ENCODE measurements at places on chromosomes 5 and 9. TPM values are rescaled to one million over a fixed set of nuclear protein-coding genes. Genes with fewer than 3 reads are reported as not detected.

The OLFML2A gene
- 129 TPM for total RNA-seq

- no peak for DNase-seq
Observed at GRCh38 chr5:127367029-127367428, 76.4 kb downstream of the MEGF10 start.

- DNase-seq: no peak
Observed at GRCh38 chr9:70136632-70137031, 93.0 kb downstream of the MAMDC2 start.

The EIF4EBP3 gene
- total RNA-seq: 4.0 TPM

DNA sequence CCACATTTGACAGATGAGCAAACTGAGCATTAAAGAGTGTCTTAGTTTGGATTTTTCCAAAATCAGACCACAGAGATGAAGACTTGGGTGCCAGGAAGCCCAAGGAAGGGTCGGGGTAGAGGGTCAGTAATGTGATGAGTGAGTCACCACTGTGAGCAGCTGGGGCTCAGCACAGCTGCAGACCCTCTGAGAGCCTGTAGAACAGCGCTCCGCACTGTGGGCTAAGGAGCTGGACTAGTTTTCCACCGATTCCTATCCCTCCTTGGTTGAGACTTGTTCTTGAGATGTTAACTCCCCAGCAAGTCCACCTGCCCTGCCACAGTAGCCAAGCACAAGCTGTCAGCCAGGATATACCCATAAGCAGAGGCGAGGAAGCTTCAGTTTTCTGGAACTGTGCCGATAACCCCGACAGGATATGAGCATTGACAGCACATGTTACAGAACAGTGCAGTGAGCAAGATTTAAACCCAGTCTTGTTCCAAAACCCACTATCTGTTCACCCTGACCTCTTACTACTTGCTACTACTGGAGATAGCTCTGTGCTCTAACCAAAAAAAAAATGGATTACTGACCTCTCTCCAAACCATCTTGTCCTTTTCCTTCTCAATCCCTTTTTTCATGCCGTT, 31.8 kb downstream of the EGFLAM start:
- no peak for DNase-seq

- DNase-seq: no peak
Observed at GRCh38 chr5:8474569-8474930, 605.6 kb downstream of the MTRR start.

DNA sequence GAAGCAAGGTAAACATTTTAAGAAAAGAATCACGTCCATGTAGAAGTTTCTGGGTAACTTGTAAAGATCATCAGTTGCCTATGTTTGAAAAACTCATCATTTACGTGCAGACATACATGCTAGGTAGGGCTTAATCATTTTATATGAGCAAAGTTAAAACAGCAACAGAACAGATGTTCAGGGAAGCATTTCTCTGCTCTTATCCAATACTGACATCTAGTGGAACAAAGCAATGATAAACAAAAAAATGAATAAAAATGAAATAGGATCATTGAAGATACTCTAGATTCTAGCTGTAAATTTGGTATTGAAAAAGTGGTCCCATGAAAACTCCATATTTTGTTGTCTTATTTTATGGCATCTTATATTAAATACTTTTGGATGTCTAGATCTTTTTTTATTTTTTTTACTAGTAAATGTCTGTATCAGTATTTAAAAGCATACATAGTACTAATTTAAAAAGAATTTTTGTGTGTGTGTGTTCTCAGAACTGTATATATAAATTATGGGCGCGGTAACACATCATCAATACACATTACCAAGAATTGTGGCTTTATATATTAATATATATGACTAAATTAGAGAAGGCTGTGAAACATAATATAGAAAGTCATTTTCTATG, 1050.2 kb downstream of the CDH12 start:
- DNase-seq: no peak

- DNase-seq: no peak
Observed at GRCh38 chr9:129392093-129392541, 214.1 kb upstream of the IER5L start.

The FSTL4 gene
- 0.11 TPM for total RNA-seq

The DNM1 gene
- 31.9 TPM for total RNA-seq

DNA sequence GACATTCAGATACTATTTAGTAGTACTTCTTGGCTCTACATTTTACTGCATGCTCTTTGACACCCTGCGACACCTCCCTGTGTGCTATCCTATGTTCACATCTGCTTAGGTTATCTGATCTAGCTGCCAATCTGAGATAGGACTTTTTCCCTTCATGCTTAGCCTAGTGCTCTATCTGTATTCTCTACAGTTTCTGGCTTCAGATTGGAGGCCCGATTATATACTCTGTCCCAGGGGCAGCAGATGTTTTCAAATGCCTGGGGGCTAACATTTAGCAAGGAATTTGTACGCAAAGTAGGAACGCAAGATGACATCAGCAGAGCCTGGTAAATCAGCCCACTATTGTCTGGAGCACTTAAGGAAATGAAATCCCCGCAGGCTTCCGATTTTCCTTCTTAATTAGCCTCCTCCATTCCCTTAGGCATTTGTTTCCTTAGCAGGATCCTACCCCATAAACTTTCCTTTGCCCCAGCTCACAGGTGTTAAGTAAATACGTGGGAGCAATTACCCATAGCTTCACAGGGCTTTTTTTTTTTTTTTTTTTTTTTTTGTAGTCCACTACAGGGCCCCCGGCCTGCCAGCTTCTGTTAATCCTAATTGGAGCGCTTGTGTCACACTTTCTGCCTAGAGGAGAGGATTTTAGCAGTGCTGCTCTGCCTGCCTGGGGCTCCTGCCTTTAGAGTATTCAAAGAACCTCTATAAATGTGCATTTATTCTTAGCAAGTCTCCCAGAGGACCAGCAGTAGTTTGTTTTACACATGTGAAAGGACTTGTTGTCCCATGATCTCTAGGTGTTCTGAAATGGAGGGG, 61.1 kb upstream of the LPAR1 start:
- DNase-seq: no peak

- no peak for DNase-seq
Observed at GRCh38 chr9:20028192-20028848, 239.5 kb upstream of the SLC24A2 start.

GRCh38 chr9:136058084-136058483, 37.0 kb downstream of the NACC2 start:
- no peak for DNase-seq

DNA sequence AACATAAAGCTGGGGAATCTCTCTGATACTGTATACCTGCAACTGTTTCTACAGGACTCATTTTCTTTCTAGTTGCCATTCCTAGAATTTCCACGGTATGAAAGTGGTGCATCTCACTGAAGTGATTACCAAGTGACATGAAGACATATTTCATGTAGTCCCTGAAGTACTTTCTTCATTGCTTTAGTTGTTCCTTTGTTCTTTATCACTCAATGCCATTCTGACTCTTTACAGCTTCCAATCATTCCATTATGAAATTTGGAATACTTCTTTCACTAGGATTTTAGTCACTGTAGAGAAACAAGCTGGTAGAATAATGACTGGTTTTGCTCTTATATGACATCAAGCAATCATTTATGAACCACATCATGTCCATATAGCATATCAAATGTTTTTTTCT, 645.1 kb downstream of the CDH18 start:
- DNase-seq: no peak

The EHMT1 gene
- 49.9 TPM for total RNA-seq

GRCh38 chr9:4235871-4236804, 63.7 kb downstream of the GLIS3 start:
- DNase-seq: no peak

The CBY3 gene
- total RNA-seq: not detected

DNA sequence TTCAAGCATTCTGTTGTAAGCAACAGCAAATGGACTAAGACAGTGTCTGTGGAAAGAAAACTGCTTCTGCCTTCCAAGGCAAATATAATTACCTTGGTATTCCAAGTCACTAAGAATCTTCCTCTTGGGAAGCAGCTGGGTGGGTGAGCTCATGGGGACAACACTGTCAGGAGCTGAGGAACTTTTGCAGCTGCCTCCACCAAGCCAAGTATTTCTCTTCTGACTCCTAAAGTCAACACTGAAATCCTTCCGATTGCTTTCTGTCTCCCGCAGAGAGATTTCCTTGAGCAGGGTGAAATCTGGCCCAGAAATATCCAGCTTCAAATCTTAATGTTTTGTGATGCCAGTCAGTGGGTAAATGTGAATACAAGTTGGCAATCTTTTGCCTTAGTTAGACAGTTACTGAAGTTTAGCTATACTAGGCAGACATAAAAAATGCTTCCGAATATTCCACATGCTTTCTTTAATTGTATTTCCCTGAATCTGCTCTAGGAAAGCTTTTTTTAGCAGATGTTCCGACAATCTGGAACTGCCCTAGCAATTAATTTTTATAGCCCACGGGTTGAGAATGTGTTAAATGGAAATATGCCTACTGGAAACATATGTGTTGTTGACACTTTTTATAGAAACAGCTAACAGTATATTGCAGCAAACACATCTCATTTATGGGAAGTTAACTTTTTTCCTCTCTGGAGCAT, 369.9 kb upstream of the DAB2 start:
- DNase-seq: no peak

DNA sequence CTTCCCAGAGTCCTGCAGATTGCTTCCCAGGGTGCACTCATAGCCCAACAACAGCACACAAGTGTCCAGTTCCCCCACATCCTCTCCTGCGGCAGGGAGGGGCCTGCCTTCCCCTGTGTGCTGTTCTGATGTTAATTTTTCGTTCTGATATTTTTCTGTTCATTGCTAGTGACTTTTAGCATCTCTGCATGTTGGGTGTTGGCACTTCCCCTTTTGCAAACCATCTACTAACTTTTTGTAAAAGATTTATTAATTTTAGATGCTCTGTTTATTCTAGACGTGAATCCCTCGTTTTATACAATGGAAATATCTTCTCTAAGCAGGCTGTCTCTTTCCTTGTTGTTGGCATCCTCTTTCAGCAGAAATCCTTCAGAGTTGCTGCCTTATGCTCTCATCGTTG, 97.3 kb upstream of the DAP start:
- DNase-seq: no peak

The S1PR3 gene
- total RNA-seq: 59.3 TPM

Data from ascending aorta (tissue), 2 donors.